ENCODE measurements at places on chromosomes 7 and 10.

DNA sequence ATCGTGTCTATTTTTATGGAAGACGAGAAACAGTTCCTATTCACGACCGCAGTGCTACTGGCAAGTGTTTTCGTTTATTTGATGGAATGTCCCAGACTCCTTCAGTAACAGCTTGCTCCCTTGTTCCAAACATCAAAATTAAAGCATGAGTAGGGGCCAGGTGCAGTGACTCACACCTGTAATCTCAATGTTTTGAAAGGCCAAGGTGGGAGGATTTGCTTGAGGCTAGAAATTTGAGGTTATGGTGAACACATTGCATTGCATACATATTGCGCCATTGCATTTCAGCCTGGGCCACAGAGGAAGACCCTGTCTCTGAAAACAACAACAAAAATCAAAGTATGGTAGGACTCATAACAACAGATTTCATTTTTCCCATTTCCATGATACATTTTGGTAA, 22.8 kb downstream of the PTTG1IP2 start:
- no peak for DNase-seq

DNA sequence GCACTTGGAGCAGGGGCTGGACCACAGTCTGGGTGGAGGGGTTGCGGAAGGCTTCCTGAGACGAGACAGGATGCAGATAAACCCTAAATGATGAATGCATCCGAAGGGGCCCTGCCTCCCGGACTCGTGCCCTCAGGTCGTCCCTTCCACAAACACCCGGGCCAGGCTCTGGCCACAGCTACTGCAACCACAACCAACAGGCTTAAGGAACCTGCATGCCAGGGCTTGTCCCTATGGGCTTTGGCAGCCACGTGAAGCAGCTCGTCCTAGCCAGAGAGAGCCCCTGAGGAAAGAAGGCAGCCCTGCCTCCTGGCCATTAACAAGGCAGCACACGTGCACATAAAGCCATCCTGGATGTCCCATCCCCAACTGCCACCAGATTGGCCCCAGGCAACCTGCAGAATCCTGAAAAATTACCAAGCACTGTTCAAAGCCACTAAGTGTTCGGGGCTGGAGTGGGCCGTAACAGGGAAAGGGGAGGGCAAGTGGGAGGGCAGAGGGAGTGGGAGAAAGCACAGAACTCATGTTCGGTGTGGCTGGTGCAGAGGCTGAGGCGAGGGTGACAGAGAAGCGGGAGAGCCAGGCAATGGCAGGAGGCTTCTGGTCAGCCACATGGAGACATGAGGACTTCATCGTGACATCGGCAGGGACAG, 62.7 kb downstream of the MAD1L1 start:
- DNase-seq: no peak

GRCh38 chr10:73095481-73096021, 1.1 kb downstream of the P4HA1 start:
- peak; percentile 65 for DNase-seq

GRCh38 chr7:142801601-142802295, 31.0 kb downstream of the PRSS2 start:
- DNase-seq: no peak

GRCh38 chr10:58660575-58661255, 148.0 kb downstream of the BICC1 start:
- no peak for DNase-seq

DNA sequence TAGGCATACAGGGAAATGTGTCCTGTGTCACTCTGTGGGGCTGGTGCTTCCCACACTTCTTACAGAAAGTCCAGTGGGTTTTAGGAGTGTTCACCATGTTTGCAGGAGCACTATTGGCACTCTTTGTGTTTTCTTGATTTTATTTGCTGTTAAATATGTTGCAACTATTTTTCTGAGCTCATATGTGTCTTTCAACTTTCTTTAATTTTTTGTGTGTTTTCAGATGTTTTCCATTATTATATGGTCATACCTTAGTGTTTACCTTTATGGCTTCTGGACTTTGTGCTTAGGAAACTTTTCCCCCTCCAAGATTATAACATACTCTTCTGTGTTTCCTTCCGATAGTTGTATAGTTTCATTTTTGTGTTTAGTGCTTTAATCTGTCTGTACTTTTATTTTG, 20.8 kb upstream of the NUDCD3 start:
- DNase-seq: no peak

All from left renal pelvis (tissue), 4 donors.